ENCODE measurements at places on chromosomes 2 and 18.

- DNase-seq: no peak
Observed at GRCh38 chr2:145226901-145227300, 707.0 kb upstream of the ZEB2 start.

DNA sequence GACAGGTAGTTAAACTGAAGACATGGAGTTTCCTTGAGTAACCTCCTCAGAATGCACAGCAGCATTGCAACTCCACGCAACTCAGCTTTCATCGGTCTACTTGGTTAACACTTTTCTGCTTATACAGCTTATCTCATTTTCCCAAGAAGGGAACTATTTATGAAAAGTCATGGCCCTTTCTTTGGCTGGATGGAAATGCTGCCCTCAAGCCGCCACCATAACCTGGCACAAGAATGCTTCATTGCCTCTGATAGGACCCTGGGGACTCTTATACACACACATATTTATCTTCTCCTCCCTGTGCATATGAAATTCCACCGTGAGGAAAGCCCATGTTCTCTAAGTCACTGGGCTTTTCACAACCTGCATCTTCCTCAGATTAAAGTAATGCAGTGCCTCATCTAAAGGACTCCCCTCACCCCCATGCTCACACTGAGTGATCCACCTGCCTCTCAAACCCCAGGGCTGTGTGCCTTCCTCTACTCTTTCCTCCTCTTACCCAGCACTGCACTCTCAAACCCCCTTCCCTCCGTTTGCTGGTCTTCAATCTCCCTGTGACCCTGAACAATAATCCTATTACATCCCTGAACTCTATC, 192.0 kb upstream of the HNRNPA3 start:
- DNase-seq: no peak

- no peak for DNase-seq
Observed at GRCh38 chr2:31440764-31441163, 26.2 kb upstream of the XDH start.

DNA sequence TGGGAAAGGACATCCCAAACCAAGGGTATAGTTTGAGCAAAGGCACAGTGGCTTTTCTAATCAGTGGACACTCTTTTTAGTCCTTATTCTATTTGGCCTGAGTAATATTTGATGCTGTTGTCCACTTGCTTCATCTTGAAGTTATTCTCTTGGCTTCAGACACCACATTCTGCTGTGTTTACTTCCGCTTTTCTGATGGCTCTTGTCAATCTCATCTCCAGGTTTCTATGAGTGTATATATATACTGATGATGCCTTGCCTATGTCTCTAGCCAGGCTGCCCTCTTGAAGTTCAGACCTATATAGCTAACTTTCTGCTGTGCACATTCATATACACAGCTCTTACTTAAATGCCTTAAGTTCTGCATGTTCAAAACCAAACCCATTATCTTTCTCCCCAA, 83.1 kb downstream of the EFEMP1 start:
- no peak for DNase-seq

- DNase-seq: no peak
Observed at GRCh38 chr2:218711550-218711929, 905 bp downstream of the TTLL4 start.

DNA sequence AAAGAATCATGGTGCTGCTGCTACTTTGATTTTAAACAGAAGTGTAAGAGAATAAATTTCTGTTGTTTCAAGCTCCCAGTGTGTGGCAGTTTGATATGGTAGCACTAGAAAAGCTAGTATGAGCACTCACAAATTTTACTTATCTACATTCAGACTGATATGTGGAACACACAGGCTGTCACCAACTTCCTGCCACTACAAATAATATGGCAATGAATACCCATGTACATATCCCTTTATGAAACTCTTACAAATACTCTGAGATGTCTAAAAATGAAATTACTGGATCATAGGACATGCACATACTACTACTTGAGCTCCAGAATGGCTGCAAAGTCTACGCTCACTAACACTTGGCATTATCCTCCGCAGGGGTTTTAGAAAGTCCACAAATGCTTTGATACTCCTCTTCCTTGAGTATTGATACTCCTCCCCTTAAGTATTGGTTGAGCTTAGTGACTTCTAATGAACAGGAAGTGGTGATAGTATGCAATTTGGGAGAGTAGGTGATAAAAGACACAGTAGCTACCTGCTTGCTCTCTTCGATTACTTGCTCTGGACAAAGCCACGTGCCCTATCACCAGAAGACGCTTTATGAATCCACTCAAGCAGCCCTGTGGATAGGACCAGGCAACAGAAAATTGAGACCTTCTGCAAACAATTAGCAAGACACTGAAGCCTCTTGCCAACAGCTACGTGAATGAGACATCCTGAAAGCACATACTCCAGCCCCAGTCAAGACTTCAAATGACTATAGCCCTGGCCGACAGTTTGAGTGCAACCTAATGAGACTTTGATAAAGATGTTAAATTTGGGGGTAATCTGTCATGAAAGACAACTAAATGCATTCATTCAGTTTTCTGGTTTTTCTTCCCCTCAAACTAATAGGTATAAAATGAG, 35.4 kb downstream of the FBXO11 start:
- DNase-seq: no peak

GRCh38 chr2:196927376-196928225, 1.1 kb upstream of the PGAP1 start:
- DNase-seq: no peak

- no peak for DNase-seq
Observed at GRCh38 chr2:69687971-69688611, 44.6 kb upstream of the AAK1 start.

DNA sequence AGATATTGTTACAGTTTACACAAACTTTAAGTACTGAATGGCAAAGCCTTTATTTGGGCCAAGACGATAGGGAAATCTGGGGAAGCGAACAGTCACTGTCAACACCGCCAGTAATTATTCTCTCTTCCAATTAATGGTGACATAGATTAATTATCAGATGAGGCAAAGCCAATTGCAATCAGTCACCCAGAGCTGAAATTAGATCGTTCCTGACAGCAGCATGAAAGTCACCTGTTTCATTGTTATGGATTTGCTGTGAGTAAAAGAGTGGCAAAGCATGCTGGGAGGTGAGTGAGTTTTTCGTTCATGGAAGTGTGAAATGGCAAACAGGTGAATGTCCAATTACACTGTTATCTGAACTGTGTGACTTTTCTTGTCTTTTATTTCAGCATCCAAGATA, 164.8 kb upstream of the KLHL14 start:
- peak; percentile 70 for DNase-seq

Measured in NCI-H774 (cell line).